ENCODE measurements at places on chromosomes 2 and 18.

GRCh38 chr2:83874066-83874465 is 585.0 kb downstream of the SUCLG1 start:
- no peak for DNase-seq

- no peak for DNase-seq
These were observed 34.9 kb downstream of the SERPINE2 start for GRCh38 chr2:224004105-224004695.

DNA sequence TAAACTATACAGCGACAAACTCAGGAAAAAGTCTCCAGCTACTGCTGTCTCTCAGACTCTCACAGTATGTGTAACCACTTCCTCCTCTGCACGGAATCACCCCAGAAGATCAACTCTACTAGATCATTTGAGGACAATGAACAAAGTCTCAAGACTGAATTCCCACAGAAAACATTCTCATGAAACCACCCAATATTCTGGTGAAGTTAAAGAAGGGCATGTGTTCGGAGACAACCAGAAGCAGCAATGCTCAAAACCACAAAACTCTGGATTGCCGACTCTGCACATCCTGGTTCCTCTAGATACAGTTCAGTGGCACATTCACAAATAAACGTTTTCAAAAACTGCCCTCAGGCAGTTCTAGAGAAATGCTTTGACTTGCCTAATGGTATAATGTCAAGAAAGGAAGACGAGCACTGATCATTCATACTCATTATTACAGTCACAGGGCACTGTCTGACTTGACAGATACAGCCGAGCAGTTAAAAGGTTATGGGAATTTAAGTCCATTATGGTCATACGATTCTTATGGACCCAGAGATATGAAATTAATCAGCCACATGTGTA is 91.9 kb upstream of the STK17B start:
- DNase-seq = peak; percentile 90

DNA sequence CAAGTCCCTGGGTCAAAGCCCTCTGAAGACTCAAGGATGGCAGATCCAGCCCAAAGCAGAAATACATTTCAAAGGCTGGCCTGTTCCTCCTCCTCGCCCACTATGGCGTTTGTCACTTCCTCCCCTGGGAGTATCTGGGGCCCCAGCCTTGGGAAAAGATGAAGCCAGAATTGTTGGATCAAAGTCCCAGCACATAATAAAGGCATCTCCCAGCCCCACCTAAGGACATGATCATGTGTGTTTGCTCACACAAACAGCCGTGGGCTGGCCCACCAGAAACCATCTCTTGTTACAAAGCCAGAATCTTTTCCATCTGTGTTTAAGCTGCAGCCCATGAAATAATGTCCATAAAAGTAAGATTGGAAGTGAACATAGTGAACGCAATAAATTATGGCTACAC is 50.1 kb upstream of the HAAO start:
- DNase-seq = no peak

DNA sequence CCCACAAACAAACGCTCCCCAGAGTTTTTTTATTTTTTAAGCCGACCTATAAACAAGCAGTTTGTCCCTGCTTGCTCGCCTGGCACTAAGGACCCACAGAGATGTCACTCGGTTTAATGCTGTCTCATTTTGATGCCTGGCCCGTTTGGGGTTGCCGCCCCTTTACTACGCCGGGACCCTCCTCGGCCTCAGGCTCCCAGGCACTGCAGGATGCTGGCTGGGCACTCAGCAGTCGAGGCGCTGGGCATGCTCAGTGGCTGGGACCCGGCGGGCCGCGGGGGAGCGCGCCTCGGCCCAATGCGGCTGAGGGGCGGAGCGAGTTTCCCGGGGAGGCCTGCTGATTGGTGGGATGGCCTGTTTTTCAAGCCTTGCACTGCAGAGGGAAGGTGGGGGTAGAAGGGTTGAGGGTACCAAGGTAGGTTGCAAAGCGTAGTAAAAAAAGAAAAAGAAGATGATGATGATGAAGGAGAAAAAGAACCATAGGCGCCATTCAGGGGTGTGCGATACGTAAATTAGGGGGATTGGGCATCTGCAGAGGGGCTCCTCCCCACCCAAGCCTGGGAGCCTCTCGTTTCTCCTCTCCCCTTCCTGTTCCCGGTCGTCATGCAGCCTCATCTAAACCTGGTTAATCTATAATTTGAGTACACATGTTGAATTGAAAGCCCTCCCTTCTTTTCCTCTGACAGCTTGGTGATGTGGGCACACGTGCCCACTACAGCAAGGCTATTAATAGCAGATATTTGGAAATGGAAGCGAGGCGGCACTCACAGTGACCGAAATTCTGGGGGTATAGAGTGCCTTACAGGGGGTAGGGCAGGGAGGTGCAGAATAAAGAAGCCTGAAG is 1.5 kb upstream of the IRS1 start:
- DNase-seq = no peak

DNA sequence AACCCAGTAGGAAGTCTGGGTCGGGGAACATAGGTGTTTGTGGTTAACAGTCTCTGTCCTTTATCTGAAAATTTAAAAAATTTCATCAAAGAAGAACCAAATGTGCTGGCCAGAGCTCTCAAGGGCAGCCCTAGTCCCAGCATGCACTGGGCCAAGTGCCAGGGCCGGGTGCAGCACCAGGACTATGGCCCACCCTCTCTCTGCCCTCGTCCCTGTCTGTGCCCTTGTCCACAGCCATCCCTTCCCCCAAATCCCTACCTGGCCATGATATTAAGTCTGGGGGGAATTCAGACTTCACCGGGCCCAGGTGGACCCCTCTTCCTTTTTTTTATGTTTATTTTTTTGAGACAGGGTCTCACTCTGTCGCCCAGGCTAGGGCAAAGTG is 14.4 kb upstream of the ZFP36L2 start:
- DNase-seq = no peak

DNA sequence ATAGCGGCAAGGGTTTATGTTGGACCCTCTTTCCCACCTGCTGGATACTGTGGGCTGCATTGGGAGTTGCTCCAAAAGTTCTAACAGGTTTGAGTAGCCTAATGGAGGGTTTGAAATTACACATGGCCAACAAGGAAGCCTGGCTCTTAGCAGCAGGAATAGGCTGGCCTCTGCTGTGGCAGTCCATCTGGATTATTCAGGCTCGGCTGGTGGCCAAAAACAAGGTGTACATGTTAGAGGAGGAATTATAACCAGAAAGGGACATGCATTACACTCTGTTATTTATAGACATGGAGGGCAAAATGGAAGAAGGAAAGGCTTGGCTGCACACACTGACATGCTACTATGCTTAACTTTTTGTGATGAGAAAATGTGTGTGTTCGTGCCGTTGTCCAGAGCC is 61.1 kb upstream of the NRXN1 start:
- no peak for DNase-seq

GRCh38 chr2:186365406-186365805 is 120.7 kb upstream of the ZC3H15 start:
- no peak for DNase-seq

- no peak for DNase-seq
These were observed 90.1 kb downstream of the KLHL29 start for GRCh38 chr2:23475036-23475435.

GRCh38 chr2:236910781-236911495 is 174.8 kb upstream of the COPS8 start:
- DNase-seq = no peak

All from AML-193 (cell line).